Psoas muscle (tissue), 8 donors: ENCODE measurements at places on chromosomes 5 and 9. TPM values are rescaled to one million over a fixed set of nuclear protein-coding genes. Genes with fewer than 3 reads are reported as not detected.

DNA sequence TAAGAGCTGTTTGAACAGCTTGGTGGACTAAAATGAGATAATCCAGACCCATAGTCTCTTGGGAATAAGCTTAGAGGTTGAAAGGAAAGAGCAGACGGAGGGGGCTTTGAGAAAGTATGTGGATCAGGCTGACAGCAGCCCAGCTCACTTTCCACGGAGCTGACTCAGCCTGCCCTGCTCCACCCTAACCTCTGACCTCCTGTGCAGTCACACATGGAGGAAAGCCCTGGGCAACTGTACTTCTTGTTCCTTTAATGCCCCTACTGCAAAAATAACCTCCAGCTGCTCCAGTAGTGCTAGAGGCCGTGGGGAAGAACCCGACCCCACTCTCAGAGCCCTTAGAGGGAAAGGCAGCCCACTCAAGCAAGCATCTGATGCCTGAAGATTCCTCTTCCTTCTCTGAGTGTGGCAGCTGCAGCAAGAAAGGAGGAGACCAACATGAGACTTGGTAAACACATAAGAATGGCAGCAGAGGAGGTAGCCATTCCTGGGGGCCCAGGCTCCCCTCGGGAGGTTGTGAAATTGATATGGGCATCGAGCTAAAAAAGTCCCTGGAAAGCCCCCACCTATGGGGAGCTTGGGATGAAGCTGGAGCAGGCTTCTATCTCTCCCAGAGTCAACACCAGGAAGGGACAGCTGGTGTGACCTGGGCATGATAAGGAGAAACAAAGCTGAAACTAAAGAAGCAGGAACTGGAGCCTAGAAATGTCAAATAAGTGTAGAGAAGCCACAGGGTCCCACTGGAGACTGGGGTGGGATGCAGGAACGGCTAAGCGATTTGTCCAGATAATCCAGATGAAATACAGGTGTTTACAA, 204.3 kb downstream of the PIK3R1 start:
- no peak for DNase-seq

GRCh38 chr9:134385915-134386314, 59.7 kb downstream of the RXRA start:
- DNase-seq = no peak

GRCh38 chr5:176743136-176743861, 67.1 kb upstream of the UNC5A start:
- DNase-seq = no peak

- no peak for DNase-seq
Measured at GRCh38 chr9:130137641-130138081, 34.5 kb upstream of the NCS1 start.

DNA sequence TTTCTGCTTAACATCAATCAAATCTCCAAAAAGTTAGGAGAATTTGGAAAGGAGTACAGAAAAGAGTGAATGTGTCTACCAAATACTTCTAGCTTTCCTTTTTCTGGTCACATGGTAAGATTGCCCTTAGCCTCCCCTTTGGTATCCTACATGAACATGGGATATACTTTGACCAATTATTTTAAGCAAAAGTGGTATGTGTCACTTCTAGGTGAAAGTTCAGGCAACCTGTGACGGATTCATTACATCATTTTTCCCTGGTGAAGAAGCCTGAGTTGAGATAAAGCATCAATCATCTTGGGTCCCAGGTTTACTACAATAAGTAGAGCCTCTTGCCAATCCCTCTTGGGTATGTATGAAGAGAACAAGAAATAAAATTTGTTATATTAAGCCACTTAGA, 419.2 kb downstream of the PDE4D start:
- DNase-seq = no peak

Gene PCDHB12
- polyA plus RNA-seq = 0.21 TPM

DNA sequence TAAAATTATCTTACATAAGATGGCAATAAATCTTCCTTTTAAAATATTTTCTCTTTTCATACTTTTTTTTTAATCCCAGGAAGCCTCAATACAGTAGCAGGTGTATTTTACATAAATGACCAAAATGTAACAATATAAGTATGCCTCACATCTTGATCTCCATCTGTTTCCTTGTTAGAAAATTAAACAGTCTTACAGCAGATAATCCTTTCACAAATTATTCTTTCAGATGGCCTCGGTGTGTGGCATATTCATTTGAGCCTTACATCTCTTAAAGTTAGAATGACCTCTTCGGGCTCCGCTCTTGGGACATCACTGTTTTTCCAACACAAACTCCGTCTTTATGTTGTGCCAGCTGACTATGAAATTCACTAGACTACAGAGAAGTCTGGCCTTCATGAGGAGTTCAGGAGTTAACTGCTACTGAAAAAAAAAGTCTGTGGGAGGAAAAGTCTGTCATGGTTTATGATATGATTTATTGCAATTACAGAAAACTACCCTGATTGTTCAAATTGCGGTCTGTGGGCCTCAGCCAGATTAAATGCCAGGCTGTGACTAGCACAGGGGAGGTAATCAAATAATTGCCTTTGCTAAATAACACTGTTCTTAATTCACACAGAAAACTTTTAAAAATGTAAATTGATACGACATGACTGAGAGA, 292.9 kb upstream of the PUM3 start:
- DNase-seq = no peak

GRCh38 chr5:149838881-149839739, 105.5 kb downstream of the PDE6A start:
- no peak for DNase-seq

DNA sequence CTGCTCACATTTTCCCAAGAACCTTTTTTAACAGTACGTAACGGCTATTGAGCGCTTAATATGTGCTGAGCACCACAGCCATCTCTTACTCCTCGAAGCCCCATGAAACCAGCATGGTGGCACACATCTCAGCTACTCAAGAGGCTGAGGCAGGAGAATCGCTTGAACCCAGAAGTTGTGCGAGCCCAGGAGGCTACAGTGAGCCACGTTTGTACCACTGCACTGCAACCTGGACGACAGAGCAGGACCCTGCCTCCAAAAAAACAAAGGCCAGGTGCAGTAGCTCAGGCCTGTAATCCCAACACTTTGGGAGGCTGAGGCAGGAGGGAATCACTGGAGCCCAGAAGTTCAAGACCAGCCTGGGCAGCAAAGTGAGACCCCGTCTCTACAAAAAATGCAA, 28.2 kb downstream of the AQP7 start:
- no peak for DNase-seq

DNA sequence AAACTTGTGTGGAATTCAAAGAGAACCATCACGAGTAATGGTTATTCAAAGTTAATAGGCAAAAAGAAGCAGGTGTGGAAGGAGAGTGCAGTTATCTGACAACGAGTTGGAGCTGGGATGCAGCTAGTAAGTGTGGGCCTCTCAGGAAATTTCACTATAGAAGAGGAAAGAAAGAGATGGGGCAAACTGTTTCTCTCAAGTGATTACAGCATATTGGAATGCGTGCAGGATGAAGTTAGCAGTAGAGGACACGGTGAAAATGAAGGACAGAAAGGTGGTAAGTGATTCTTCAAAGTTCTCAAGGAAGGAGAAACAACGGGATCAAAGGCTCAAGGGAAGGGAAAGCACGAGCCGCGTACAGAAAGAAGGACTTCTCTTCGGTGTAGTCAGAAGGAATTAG, 84.0 kb downstream of the ADAMTS12 start:
- no peak for DNase-seq

Gene TJP2
- polyA plus RNA-seq = 6.6 TPM

DNA sequence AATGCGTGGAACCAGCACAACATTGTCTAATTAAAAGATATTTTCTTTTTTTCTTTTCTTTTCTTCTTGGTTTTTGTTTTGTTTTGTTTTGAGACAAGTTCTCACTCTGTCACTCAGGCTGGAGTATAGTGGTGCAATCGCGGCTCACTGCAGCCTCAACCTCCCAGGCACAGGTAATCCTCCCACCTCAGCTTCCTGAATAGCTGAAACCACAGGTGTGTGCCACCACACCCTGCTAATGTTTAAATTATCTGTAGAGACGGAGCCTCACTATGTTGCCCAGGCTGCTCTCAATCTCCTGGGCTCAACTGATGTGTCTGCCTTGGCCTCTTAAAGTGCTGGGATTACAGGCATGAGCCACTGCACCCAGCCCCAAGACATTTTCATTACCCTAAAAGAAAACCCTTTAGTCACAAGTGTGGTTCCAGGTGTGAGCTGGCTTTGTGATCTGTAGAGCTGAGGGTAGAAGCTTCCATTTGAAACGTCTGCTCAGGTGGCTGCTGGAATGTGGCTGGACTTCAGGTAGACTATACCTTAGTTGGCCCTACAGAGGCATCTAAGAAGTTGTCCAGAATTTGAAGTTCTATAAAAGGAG, 19.1 kb upstream of the NEK6 start:
- DNase-seq = peak; percentile 6

DNA sequence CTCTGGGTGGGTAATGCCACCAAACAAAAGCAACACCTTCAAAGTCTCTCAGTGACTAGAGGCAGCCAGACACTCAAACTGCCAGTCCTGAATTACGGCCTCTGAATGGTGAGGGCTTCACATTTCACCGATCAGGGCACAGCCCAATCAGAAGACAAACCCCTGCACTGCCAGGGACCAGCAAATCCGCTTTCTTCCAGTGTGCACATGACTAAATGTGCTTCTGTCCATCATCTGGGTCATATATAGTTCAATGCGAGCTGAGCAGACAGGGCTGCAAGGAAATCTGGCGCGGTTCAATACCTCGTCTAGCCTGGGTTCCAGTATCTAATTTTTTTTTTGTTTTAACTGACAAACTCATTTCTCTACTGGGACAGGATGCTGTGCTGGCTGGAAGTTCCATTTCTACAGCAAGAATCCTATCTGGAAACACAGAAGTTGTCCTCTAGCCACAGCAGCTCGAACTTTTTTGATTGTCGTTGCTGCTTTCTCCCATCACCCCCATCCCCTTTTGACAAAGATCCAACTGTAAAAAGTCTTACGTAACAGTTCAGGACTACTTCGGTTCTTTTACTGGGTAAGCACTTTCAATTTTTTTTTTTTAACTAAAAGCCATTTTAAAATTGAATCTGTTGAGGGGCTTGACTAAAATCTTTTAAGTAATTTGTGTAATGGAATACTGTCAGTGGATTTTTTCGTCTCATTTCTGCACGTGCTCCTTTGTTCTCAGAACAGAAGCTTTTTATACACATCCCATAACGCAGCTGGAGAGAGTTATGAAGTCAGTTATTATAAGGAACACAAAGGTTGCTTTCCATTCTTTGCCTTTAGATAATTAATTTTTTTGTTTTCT, 112.7 kb downstream of the NR6A1 start:
- peak; percentile 58 for DNase-seq

Gene ALG2
- 15.7 TPM for polyA plus RNA-seq

GRCh38 chr5:534743-535671, 10.8 kb upstream of the SLC9A3 start:
- peak; percentile 9 for DNase-seq

Gene EPB41L4A
- polyA plus RNA-seq = 1.0 TPM

DNA sequence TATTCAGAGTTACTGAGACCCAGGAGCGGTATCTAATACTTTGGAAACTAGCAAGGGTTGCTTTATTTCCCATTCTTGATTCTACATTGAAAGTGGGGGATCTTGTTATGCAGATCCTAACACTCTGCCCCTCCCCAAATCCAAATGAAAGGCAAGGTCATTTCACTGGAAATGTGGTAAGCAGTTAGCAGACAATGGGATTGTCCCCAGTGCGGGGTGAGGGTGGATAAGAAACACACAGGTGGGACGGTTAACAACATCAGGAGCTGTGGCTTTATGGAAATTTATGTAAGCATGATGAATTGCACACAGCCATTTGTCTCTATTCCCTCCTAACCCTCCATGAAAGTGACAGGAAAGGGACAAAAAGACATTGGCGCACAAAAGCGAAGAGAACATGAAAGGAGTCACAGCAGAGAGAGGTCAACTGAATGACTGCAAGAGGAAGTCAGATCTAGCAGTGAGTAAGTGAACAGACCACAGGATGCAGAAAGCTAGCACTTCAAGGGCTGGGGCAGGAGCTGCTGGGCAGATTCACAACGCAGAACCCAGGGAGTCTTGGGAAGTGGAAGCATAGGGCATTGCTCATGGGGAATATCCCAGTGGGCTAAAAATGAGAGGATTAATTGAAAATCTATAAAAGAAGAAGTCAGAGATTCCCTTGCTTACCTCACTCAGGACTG, 184.4 kb downstream of the HSD17B3 start:
- no peak for DNase-seq

Gene ANKRD18A
- not detected for polyA plus RNA-seq

Gene SH3GL2
- polyA plus RNA-seq = not detected

- no peak for DNase-seq
Measured at GRCh38 chr5:177314376-177315342, 3.0 kb upstream of the MXD3 start.

GRCh38 chr5:133316346-133317343, 264.8 kb downstream of the HSPA4 start:
- DNase-seq = no peak

Gene MORN5
- polyA plus RNA-seq = not detected

GRCh38 chr5:152364172-152364571, 40.9 kb downstream of the NMUR2 start:
- DNase-seq = no peak

GRCh38 chr5:58940446-58940845, 357.6 kb downstream of the RAB3C start:
- DNase-seq = no peak

GRCh38 chr5:156169495-156169894, 157.5 kb upstream of the SGCD start:
- no peak for DNase-seq

GRCh38 chr5:52693280-52693679, 94.4 kb upstream of the ITGA1 start:
- DNase-seq = peak; percentile 16

GRCh38 chr9:69816735-69817134, 3.9 kb upstream of the CFAP95 start:
- DNase-seq = no peak

Gene TRPM3
- polyA plus RNA-seq = not detected

DNA sequence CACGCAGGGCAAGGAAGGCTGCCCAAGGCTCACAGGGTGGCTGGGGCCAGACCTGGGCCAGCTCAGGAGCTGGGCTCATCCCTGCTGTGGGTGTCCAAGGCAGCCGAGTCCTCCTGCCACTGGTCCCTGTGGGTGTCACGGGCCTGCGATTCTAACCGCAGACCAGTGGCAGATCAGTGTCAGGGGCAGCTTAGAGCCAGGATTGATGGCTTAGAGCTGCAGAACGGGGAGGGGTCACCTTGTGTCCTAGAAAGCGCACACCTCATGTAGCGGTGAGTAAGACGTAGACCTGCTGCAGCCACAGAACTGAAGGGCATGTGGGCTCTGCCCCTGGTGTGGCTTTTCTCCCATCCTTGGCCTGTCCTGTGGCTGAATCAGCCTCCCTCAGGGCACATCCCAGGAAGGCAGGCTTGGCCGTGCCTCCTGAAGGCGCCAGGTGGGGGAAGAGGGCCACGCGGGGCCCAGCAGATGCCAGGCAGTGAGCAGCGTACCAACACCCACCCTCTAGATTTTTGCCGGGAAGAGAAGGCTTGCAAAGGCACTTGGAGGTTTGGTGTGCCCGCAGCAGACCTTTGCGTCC, 78.3 kb upstream of the FCN2 start:
- no peak for DNase-seq

- DNase-seq = no peak
Measured at GRCh38 chr5:59673438-59674058, 220.0 kb downstream of the PDE4D start.

Gene DNAI1
- polyA plus RNA-seq = 0.04 TPM

DNA sequence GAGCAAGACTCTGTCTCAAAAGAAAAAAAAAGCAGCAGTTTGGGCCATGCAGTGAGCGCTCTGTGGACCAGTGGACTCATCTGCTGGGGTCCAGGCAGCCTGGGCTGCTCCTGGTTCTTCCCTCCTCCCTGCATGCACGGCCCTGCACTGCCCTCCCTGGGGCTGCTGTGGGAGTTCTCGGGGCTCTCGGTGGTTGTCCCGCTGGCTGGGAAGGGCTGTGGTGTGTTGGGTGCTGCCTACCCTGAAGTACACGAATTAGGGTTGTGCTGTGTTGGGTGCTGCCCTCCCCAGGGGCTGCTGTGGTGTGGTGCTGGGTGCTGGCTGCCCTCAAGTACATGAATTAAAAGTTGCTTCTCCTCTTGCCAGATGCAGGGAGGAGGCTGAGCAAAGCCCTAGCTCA, 18.3 kb upstream of the CLPTM1L start:
- DNase-seq = no peak
